Frontal cortex (tissue), 4 donors: ENCODE measurements at places on chromosomes 12 and 14.

DNA sequence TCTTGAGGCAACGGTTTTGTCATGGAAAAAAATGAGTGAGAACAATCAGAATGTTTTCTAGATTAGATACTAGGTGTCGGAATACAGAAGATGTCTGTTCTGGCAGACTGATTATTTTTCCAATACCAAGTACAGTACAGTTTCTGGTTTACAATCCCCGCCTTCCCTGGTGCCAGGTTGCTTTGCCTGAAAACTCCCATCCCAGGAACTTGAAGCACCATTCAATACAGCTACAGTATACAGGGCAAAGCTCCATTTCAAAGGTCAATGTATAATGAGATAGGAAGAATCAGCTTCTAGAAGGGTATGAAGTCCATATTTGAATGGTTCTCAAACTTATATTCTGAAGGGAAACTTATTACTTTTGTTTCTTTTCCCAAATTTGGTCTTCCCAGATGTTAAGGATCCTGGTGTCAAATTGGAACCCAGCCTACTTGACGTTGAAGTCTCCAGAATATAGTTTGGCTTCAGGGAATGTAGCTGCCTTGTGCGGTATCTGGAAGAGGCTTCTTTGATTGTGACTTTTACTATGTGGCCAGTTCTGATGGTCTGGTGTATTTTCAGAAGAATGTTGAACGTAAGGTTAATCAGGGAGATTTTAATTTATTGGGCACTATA is 238.0 kb upstream of the ATP2B1 start:
- no peak for DNase-seq

GRCh38 chr12:64532734-64533351 is 77.5 kb upstream of the RASSF3 start:
- DNase-seq = no peak

- no peak for DNase-seq
Measured at GRCh38 chr14:102923201-102923924, 900 bp downstream of the AMN start.

GRCh38 chr12:39402922-39403321 is 40.0 kb downstream of the KIF21A start:
- no peak for DNase-seq

- peak; percentile 28 for DNase-seq
Measured at GRCh38 chr14:59869381-59870255, 958 bp downstream of the RTN1 start.

DNA sequence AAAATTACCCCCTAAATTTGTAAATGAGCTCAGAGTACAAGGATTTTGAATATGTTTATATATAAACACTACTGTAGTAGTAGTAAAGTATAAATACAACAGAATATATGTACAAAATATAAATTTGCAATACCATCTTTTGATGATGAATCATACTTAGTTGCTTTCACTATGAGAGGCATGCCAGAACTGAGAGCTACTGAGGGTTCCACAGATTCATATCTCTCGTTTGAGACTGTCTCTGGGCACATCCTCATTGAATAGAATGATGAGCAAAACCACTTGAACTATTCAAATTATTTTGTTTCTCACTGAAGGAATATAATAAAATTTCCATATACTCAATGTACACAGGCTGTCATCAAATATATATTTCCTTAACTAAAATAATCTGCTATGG is 417.6 kb downstream of the NAV3 start:
- DNase-seq = no peak

DNA sequence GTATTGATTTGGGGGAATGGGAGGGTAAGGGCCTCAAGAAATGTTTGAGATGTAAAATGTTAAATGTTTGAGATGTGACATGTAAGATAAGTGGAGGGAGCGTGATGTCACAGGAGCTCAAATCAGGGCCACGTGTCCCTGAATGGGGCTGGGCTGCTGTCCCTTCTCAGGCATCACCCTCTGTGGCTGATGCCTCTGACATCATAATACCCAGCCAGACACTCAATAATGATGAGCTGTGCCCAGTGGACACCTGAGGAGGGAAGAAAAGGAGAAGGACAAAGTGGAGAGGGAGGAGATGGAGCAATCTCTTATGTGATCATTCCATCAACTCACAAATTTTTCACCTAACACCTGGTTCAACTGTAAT is 120.8 kb downstream of the SAMD4A start:
- no peak for DNase-seq

DNA sequence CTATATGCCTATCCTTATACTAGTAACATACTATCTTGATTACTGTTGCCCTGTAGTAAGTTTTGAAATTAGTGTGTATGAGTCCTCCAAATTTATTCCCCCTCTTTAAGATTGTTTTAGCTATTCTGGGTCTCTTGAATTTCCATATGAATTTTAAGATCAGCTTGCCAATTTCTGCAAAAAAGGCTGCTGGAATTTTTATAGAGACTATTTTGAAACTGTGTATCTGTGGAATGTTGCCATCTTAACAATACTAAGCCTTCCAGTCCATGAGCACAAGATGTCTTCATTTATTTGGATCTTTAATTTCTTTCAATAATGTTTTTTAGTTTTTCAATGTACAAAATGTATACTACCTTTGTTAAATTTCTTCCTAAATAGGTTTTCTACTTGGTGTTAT is 79.8 kb upstream of the ETV6 start:
- no peak for DNase-seq

DNA sequence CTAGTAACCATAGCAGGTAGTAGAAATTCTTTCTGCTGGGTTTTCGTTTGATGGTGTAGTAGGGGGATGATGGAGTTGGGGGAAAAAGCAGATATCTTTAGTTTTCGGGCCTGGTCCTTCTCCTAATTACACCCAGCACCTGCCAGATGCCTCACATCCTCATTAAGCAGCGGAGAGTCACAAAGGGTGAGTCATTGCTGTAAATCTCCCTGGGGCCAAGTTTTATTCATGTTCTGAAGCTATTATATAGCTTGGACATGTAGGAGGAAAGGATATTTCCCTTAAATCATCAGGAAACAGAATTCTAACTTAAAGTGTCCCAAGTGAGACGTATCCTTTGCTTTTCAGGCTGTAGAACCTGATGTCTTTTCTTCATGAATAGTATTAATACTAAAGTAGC is 4.9 kb upstream of the NECAP1 start:
- DNase-seq = no peak

DNA sequence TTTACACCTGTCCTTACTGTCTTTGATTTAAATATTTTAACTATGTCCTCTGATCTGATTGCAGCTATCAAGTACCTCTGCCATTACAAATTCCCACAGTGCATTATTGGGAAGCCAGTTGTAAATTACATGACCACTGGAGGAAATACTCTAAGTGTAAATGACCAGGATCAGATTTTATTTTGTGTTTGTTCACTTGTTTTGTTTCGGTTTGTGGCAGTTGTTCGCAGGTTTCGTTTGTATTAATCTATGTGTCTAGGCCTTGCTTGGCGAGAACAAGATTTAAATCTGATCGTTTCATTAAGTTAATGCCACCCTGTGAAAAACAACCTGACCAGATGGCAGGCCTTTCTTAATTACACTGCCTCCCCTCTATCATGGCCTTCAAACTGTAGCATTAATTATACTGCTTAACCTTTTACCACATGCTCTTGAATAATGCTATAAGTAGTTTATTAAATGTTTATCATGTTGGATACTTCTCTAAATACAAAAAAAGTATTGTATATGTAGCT is 990.1 kb downstream of the TMTC2 start:
- DNase-seq = no peak

- no peak for DNase-seq
Measured at GRCh38 chr14:75667099-75667765, 6.2 kb downstream of the TTLL5 start.
